ENCODE measurements at places on chromosomes 6 and 20.
A peak's percentile ranks its signal among the peaks of the same experiment; 100 is the strongest.

DNA sequence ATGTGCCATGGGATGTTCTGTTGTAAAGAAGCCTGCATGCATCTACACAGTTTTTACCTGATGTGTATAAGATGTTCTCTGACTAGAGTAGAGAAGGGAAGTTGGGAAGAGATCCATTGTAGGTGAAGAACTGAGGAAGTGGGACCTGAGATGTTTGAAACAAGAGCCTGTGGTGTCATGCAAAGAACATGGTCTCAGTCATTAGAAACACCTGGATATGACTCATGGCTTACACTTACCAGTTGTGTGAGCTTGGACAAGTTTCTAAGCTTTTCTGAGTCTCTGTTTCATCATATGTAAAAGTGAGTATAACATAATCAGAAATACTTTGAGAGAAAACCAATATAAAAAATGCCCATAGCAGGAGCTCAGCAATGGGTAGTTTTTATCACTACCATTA is 51.9 kb upstream of the SEC63 start:
- DNase-seq, result no peak

GRCh38 chr20:62638055-62638570 is 4.2 kb upstream of the SLCO4A1 start:
- DNase-seq, result no peak

- DNase-seq, result no peak
These were observed 1.0 kb downstream of the JARID2 start for GRCh38 chr6:15246666-15247499.

DNA sequence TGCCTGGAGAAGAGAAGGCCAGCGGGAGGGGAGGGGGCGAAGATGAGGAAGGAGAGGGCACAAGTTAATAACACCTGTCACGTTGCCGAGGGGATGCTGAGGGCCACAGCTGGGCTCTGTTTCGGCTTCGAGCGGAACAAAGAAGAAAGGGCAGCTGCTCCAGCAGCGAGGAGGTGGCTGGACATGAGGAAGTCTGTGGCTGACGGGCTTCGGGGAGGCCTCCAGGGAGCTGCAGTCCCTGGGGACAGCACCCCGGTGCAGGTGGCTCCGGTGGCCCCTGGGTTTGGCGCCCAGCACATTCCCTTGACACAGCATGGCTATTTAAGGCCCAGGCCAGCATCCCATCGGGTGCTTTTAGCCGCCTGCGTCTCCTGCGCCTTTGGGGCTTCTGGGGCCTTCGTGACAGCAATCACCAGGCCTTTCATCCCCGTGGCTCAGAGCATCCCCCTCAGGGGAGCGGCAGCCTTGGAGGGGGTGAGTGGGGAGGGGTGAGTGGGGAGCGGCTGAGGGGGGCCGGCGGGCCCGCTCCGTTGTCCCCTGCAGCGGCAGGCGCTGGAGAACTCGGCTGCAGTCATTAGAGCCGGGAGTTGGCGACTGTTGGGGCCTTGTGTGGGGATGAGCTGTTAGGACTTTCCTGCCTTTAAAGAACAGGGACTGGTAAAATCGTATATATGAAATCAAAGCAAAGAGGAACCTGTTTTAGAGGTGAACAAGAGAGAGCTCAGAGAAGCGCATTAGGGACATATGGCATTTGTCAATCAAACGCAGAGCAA is 99.0 kb downstream of the TMEM242 start:
- no peak for DNase-seq

DNA sequence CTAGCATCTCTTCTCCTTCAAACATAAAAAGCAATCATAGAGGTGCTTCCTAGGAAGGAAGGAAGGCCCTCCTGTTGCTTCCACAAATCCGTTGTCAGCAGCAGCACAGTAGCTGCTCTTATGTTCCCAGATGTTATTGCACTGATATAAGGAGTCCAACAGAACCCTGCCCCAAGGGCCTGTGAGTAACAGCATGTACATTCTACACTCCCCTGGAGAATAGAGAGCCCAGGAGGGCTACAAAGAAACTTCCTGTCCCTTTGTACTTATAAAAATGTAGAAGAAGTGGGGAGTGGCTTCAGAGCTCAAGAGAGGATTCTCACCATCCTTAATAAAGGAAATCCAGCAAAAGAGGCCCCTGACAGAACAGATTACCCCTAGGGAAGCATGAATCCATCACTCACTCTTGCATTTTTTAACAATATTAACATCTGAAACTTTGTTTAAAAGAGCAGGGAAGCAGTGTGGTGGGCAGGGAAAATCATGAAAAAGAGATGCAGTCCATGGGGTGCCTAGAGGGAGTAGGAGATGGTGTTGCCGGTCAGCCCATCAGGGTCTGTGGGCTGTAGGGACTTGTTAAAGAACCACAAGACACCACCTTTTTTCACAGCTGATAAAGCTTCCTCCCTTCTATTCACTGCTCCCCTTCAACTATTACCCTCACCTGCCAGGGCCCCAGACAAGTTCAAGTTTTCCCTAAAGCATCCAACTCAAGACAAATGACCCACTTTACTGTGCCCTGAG is 104.5 kb upstream of the ADGRF1 start:
- peak; percentile 68 for DNase-seq

DNA sequence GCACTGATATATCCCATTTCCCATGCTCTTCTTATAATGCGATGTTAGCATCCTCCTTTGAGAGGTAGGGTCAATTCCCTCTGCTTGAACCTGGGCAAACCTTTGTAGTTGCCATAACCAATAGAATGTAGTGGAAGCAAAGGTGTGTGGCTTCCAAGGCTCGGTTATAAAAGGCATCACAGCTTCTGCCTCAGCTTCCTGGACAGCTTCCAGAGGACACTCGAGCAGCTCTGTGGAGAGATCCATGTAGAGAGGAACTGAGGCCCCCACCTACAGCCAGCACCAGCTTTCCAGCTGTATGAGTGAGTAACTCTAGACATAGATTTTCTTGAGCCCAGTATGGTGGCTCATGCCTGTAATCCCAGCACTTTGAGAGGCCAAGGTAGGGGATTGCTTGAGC is 36.7 kb downstream of the FGD2 start:
- DNase-seq, result no peak

DNA sequence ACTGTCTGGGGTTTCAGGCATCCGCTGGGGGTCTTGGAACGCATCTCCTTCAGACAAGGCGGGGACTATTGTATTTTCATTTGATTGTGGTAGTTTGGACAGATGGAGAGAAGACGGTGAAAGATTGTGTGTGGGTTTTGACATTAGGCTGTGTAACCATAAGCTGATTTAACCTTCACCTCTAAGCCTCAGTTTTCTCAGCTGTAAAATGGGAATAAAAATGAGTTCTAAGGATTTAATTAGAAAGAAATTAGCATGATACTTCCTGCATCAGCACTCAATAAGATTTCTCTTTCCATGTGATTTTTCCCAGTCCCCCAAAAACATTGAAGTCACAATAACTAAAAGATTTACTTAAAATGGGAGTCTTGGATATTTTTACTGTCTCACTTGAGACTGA is 78.1 kb downstream of the CBFA2T2 start:
- no peak for DNase-seq

GRCh38 chr20:760751-761417 is 7.4 kb downstream of the SLC52A3 start:
- peak; percentile 2 for DNase-seq

DNA sequence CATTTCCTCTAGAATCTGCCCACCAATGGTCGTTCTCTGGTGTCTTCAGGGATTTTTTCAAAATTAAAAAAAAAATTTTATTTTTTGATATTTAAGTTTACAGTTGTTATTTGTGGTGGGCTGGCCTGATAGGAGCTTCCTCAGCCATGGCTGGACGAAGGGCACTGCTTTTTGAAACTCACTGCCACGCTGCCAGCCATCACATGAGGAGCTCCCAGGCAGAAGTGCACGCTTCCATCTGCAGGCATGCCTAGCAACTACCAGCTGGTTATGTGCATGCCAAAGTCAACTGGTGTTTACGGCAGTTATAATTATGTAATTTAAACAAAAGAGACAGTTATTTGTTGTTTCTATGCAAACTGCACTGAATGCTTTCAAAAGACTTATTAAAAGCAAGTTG is 105.1 kb downstream of the IRF4 start:
- DNase-seq, result no peak

- DNase-seq, result no peak
These were observed 39.1 kb upstream of the DDR1 start for GRCh38 chr6:30845183-30845582.

- DNase-seq, result peak; percentile 61
These were observed 33.9 kb downstream of the CCN2 start for GRCh38 chr6:131917318-131917717.

- DNase-seq, result no peak
These were observed 85.2 kb downstream of the PRSS35 start for GRCh38 chr6:83597511-83597910.
